H4 (cell line): ENCODE measurements at places on chromosomes 4 and X. TPM values are rescaled to one million over a fixed set of nuclear protein-coding genes. Genes with fewer than 3 reads are reported as not detected.

CFP gene
- total RNA-seq: not detected in 2 replicates

DNA sequence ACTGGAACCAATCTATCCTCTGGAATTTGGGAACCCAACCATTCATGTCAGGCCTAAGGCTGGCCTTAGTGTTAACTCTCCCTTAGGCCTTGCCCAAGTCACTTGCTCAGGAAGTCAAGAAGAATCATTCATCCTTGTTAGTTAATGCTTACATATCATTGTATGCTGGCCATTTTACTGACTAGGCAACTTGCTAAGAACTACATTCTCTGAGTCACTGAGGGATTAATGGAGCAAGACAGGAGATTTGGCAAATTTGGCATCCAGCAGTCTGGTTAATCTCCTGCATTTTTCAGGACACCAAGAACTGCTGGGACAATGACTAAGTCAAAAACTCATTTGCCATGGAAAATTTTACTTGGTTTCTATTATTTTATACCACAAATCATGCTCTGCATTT lies 115.8 kb upstream of the DDIT4L start:
- no peak for DNase-seq

IL21 gene
- total RNA-seq: not detected in 2 replicates

DNA sequence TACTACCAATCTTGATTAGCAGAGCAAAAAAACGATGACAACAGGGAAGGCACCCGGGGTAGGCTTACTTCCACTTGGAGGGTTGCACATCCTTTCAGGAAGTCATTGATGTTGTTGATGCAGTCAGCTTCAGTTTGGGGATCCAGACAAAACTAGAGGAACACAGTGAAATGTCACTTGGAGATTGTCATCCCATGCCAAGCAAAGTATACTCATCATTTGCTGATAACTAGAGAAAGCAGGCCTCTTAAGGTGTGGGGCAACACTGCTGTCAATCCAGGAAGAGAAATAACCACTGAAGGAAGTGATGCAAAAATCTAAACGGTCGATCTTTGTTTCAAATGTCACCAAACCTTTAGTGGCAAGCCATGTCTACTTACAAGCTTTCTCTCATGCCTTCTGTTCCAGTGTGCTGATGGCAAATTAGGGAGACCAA lies 1.4 kb downstream of the ARHGEF6 start:
- no peak for DNase-seq

GRCh38 chr4:8029689-8030088 lies 90.0 kb upstream of the AFAP1 start:
- no peak for DNase-seq

GRCh38 chrX:46876901-46877300 lies 35.3 kb upstream of the JADE3 start:
- no peak for DNase-seq

- no peak for DNase-seq
These were observed 77.9 kb downstream of the CLNK start for GRCh38 chr4:10606483-10607155.

DIPK2B gene
- total RNA-seq: not detected in 2 replicates

- DNase-seq: no peak
These were observed 33.5 kb downstream of the CTBP1 start for GRCh38 chr4:1215141-1216075.

GRCh38 chr4:17884063-17884462 lies 73.3 kb downstream of the NCAPG start:
- DNase-seq: no peak

- DNase-seq: no peak
These were observed 118.4 kb downstream of the DTHD1 start for GRCh38 chr4:36399762-36400353.

AWAT2 gene
- total RNA-seq: not detected in 2 replicates

SH3D19 gene
- total RNA-seq: 4.4 and 8.6 TPM in 2 replicates

- no peak for DNase-seq
These were observed 12.2 kb upstream of the TMEM164 start for GRCh38 chrX:109990582-109991276.

- no peak for DNase-seq
These were observed 300.6 kb downstream of the STIM2 start for GRCh38 chr4:27161191-27161590.

DNA sequence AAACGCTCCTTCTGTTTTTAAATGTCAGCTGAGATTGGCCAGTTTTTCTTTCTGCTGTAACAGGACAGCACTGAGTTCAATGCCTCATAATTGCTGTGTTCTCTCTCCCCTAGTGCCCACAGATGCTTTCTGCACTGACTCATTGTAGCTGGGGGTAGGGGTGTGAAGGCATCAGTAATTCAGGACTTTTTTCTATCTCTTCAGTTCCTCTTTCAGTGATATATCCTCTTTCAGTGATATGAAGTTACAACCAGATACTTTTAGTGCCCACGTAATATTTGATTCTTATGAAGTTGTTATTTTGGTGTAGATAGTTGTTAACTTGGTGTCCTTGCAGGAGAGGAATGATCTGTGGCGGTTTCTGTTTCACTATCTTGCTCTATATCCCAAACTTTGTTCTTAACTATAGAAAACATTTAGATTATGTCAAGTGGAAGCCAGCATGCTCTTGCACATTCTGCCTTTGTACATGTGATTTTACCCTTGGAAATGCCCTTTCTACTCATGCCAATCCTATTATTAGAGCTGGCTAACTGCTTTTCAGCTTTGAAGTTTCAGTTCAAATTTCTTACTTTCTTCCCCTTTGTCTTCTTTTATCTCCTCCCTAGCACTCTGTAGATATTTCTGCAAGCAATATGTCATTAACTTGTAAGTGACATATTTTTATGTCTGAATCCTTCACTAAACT lies 1258.4 kb downstream of the FAM133A start:
- no peak for DNase-seq

GRCh38 chr4:39045827-39046221 lies 13.6 kb upstream of the TMEM156 start:
- DNase-seq: no peak

DNA sequence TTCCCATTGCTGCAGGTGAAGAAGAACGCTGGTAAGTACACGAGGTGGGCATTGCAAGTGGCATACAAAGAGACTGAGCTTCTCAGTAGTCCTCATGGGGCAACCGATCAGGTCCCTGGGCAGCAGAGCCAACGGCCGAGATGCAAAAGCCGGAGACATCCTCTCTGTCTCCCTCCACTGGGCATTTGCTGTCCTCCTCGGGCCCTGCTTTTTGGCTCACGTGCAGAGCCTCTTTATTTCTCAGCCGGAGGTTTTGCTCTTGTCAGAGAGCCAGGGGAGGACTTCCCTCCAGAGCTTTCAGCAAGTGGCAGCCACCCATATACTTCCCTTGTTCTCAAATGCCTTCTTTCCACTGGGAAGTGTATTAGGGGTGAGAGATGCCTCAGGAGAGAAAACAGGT lies 18.0 kb downstream of the STARD8 start:
- DNase-seq: no peak

ZDHHC15 gene
- 0.27 and 1.4 TPM in 2 replicates for total RNA-seq

- DNase-seq: no peak
These were observed 76.3 kb upstream of the ADRA2C start for GRCh38 chr4:3689576-3690550.

GRCh38 chrX:8284131-8284530 lies 113.1 kb upstream of the VCX2 start:
- no peak for DNase-seq

TRPC5OS gene
- 0.04 and 0.33 TPM in 2 replicates for total RNA-seq
